ENCODE measurements at places on chromosomes 2 and 18.

DNA sequence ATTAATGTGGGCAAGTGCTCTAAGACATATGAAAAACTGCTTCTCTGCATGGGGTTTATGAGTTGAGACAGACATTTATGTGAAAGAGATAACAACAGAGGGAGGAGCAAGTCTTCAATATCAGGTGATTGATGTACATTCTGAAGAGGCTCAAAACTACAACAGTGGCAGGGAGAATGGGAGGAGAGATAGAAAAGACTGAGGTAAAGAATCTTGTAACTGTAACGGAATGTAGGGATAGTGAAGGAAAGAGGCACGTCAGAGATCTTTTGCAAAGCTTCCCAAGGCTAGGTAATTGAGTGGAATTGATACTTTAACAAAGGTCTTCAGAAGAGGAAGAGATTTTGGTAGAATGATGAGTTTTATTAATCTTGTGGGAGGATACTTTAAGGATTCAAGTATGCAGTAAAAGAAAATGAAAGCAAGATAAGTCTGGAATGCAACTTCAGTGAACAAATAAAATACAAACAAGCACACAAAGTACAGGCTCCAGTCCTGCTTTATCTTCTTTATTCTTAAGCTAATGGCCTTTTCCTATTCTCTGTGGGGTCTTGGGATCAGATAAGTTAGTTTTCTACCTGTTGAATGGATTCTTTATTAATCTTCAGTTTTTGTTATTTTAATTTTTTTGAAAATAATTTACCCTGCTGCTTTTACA lies 15.0 kb downstream of the SMAD4 start:
- no peak for DNase-seq

- no peak for DNase-seq
Measured at GRCh38 chr2:138637686-138638085, 136.1 kb downstream of the SPOPL start.

- DNase-seq: no peak
Measured at GRCh38 chr2:68714866-68715265, 19.7 kb upstream of the ARHGAP25 start.

GRCh38 chr2:239369631-239370161 lies 31.1 kb downstream of the HDAC4 start:
- DNase-seq: no peak

DNA sequence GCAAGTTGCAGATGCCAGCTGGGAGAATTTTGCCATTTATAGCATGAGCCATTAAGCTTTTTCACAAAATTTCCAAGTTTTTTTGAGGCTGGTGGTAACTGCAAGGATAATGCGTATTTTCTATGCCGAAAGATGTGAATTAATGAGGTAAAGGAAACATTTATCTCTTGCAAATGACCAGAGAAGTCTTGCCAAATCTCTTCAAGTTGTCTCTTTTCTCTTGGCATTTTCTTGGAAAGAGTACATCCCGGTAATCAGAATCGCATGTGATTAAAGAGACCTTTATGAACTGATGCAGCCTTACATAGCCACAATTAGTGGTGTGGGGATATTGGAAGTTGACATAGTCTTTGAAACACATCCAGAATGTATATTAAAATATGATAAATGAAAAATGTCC lies 136.5 kb upstream of the MMADHC start:
- no peak for DNase-seq

DNA sequence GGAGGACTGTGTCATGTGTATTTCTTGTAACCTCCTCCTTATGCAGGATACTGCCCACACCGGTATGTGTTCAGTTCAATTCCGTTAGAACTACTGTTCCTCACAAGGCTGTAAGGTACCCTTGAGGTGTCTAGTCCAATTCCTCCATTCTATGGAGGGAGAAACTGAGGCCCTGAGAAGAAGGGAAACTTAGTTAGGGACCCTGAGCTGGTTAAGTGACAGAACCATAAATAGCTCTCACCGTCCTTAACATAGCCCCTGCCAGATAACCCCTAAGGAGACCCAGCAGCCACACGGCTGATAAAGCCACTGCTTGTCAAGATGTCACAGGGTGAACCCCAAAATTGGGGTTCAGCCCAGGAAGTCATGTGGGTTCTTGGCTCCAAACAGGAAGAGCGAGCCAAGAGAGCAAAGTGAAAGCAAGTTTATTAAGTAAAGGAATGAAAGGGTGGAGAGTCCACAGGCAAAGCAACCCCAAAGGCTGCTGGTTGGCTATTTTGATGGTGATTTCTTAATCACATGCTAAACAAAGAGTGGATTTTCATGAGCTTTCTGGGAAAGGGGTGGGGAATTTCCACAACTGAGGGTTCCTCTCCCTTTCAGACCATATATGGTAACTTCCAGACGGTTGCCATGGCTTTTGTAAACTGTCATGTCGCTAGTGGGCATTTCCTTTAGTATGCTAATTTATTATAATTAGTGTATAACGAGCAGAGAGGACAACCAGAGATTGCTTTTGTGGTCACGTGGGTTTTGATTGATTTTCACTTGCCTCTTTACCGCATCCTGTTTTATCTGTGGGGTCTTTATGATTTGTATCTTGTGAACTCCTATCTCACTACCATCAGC lies 83.4 kb upstream of the RTN4 start:
- no peak for DNase-seq

DNA sequence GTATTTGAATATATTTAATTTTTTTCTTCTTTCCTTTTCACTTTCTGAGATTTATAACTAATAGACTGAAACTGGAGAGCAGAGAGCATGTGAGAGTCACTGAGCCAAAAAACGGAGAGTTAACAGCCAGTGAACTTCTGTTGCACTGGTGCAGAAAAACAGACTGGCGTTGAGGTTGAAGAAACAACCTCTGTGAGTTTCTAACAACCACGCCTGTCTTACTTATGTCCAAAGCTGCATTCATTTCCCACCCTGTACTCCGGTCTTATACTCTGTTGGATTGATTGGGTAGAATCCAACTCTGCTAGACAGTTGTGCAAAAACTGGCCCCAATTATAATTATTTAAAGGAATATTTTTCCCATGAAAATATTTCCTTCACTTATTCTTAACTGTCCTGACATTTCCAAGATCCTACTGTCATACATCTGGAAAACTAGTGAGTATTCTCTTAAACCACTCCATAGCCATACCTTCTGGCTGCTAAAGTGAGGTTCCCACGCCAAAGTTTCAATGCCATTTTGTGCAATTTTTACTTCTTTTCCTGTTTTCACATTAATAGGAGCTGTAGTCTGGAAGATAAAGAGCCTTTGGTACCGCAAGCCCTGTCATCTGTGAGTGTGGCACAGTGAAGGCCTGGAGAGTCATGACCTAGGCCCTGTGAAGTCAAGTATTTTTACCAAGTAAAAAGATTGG lies 9.4 kb downstream of the CYP1B1 start:
- DNase-seq: no peak

GRCh38 chr2:725468-725867 lies 48.3 kb upstream of the TMEM18 start:
- no peak for DNase-seq

DNA sequence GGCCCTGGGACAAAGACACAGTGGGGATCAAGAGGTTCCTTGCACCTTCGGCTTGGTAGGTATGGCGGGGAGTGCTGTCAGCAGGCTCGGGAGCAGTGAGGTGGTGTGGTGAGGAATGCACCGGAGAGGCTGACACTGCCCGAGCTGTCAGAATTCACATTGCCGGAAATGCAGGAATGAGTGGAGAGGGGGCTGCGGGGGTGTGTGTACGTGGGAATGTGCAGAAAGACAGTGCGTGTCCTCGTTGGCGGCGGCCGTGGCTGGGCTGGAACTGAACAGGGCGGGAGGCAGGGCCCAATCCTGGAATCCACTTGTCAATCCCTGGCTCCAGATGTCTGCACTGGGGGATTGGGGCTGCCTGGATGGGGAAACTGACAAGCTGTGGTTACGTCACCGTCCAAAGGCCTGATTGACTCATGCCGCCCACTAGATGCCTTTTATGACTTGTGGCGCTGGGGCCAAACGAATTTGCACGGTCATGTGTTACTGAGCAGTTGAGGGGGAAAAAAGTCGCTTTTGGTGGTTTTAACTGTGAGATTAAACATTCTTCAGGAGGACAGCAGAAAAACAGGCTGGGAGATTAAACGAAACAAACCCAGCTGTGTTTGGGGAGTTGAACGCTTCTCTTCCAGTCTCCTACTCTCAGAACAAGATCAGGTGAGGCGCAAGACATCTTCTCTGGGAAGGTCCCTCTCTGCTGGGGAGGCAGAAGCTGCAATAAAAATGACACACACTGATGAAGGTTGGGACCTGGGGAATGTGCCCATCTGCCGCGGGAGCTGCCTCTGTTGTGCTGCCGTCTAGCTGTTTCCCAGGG lies 189.4 kb upstream of the GLI2 start:
- no peak for DNase-seq

GRCh38 chr2:189579585-189580186 lies 900 bp downstream of the SLC40A1 start:
- no peak for DNase-seq

- DNase-seq: no peak
Measured at GRCh38 chr2:149039213-149039724, 770 bp downstream of the LYPD6B start.

DNA sequence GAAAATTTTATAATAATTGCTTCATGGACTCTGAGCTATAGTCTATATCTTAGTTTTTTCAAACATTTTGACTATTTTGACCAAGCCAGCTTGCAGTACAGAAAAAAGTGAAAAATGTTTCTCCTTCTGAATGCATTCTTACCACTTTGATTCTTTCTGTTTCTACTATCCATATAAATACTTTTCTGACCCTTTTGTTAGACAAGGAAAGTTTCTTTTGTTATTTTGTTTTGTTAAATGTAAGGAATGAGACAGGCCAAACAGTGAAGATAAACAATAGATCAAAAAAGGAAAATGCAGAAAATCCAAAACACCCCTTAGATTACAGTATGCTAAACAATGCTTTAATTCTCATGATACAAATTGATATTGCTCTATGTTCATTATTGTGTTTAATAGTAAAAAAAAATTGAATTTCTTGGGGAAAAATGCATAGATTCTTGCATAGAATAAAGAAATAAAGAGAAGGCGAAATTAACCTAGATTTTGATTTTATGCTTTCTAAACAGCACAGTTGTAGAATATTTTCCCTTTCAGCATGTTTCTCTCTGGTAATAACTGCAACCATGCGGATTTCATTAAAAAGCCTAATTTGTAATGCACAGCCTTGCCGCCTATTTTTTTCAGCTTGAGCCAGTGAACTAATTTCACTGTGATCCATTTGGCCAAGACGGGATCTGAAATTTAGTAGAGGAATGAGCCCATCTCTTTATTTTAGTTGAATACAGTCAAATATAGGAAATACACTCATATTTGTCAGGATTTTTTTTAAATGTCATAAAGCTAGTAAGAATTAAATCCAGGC lies 976 bp downstream of the TNFAIP6 start:
- no peak for DNase-seq

DNA sequence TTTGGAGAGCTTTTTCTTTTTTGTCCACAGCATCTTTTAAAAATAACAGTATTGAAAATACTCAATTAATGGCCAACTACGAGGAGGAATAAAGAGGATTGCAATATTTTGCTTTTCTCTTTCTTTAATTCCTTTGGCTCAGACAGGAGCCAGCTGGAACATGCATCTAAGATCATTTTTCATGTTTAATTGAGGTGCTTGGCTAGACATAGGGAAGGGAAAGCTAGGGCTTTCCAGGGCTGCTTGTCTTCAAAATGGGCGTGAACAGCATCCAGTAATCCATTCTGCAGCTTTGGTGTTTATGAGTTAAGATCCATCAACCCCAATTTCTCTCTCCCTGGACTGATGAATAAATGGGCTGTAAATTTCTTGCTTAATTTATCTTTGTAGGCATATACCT lies 323.0 kb downstream of the PTPRM start:
- no peak for DNase-seq

DNA sequence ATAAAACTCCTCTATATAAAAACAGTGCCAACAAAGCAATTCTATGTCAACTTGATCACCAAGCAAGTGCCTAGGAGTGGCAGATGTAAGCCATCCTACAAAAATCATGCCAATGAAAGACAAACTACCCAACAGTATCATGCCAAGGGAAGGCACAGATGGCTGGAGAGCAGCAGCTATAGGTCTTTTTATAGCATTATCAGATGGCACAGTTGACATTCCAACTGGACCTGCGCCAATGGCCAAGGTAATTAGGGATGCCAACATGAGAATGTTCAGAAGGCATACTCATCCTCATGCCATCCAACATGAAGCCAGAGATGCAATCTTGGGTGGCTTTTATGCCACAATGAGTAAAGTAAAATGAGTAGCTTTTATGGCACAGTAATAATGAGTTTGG lies 237.3 kb downstream of the OTX1 start:
- no peak for DNase-seq

DNA sequence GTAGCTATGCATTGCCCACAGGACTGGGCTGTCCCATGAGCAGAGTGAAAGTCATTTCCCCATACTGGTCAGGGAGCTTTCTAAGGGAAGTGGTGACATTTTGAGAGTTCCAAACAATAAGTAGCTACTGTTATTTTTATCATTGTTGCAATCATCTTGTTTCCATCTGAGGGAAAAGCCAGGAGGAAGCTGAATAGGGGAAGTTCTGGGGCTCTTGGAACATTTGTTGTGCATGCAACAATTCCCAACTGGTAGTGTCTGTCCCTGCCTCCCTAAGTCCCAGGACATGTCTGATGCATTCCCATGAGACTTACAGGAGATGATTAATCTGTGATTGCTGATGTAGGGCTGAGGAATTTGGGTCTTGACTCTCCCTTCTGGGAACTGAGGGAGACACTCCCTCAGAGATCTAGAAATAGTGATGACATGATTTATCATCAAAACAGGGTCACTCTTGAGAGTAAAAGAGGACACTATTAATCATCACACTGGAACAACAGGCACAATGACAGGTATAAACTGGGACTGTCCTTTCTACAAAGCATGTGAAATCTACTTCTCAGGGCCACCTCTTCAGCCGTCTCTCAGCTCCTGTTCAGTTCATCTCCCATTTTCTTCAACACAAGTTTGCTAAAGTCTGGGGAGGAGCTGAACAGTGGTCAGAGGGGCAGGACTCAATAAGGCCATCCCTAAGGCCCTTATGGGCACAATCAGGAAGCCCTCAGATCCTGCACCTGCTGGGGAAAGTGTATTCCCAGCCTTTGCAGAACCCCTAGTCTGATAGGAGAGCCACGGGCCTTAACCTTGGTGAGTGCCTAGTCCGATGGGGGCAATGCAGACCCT lies 28.0 kb upstream of the MARCO start:
- no peak for DNase-seq

- no peak for DNase-seq
Measured at GRCh38 chr2:52342458-52342857, 1310.5 kb upstream of the NRXN1 start.

GRCh38 chr2:115162494-115163293 lies 720.3 kb downstream of the DPP10 start:
- DNase-seq: no peak

GRCh38 chr2:153963256-153963655 lies 91.5 kb downstream of the GALNT13 start:
- DNase-seq: no peak

Measured in NCI-H1092 treated with DMSO at 0.1 percent for 48 hours (cell line).